ENCODE measurements at places on chromosomes 16 and 17.

DNA sequence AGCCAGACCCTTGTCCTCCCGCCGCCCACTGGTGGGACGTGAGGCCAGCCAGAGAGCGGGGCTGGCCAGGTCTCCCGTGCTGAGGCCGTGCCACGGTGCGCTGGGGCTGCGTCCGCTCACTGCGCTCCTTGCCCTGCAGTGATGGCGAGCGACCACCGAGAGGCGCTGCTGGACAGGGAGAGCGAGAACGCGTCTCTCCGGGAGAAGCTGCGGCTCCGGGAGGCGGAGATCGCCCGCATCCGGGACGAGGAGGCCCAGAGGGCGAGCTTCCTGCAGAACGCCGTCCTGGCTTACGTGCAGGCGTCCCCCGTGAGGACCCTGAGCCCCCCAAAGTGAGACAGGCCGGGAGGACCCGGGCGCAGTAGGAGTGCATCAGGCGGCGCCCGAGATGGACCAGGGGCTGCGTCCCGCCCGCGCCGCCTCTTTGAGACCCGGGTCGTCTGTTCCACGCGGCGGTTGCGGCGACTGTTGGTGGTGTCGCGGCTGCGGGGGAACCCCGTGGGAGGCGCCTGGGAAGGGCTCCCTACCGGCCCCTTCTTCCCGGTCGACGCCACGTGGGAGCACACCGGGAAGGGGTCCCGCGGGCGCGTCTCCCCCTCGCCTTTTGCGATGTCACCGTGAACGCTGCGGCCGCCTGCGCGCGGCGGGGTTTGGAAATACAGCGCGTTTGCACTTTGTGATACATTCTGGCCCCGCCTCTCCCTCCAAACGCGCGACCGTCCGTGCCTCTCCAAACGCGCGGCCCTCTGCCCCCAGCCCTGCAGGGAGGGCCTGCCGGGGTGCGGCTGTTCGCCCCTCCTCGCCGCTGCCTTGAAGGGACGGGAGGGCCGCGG is 792 bp upstream of the RAC3 start:
- no peak overlapping the region for H3K27ac ChIP-seq
- peaks cover 8% of the 10 kb centered on the region for H3K4me1 ChIP-seq
- ATAC-seq, result peak; percentile 83
- peak overlapping the region; percentile 73 for H3K4me3 ChIP-seq
- H3K27me3 ChIP-seq, result no peaks in the 10 kb centered on the region

DNA sequence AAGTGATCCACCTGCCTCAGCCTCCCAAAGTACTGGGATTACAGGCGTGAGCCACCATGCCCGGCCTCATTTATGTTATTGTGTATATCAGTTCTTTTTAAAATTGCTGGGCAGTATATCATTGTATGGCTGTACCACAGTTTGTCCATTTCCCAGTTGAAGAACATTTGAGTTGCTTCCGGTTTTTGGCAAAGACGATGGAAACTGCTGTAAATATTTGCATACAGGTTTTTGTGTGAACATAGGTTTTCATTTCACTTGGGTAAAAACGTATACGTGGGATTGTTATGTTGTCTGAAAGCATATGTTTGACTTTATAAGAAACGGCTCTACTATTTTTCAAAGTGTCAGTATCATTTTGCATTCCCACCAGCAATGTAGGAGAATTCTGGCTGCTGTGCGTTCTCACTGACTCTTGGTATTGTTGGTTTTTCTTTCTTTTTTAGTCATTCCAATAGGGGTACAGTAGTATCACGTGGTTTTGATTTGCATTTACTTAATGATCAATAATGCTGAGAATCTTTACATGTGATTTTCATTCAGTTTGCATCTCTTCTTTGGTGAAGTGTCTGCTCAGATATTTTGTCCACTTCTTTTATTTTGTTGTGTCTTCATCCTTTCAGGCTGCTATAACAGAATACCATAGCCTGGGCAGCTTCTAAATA is 63.2 kb upstream of the GOT2 start:
- ATAC-seq, result no peak
- no peak overlapping the region for H3K27ac ChIP-seq
- H3K36me3 ChIP-seq, result no peaks in the 10 kb centered on the region

DNA sequence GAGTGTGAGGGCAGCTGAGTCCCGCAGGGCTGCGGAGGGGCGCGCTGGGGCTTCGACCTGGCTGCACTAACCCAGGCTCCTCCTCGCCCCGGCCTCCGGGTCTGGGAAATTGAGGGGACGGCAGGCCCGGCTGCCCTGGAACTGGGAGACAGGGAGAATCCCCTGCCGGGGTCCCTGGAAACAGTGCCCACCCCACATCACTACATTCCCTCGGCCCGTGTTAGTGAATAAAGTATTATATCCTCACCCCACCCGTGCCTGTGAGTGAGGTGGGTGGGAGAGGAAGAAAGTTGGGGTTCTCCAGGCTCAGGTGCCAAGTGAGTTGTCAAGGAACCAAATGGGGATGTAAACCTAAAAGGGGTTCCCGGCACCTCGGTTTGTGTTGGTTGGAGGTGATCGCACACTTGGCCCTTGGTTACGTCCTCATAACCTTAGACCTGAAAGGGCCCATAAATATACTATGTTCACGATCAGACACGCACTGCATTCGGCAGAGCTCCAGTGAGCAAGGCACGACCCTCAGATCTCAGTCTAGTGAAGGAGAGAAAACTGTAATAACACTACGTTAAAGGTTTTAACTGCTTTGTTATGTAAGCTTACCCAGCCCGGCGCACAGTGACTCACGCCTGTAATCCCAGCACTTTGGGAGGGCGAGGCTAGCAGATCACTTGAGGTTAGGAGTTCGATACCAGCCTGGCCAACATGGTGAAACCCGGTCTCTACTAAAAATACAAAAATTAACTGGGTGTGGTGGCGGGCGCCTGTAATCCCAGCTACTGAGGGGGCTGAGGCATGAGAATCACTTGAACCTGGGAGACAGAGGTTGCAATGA is 11.2 kb downstream of the ZNF771 start:
- no peaks in the 10 kb centered on the region for H3K27me3 ChIP-seq
- peaks cover 77% of the 10 kb centered on the region for H3K36me3 ChIP-seq
- H3K27ac ChIP-seq, result peak overlapping the region; percentile 36
- H3K4me1 ChIP-seq, result peaks cover 20% of the 10 kb centered on the region

DNA sequence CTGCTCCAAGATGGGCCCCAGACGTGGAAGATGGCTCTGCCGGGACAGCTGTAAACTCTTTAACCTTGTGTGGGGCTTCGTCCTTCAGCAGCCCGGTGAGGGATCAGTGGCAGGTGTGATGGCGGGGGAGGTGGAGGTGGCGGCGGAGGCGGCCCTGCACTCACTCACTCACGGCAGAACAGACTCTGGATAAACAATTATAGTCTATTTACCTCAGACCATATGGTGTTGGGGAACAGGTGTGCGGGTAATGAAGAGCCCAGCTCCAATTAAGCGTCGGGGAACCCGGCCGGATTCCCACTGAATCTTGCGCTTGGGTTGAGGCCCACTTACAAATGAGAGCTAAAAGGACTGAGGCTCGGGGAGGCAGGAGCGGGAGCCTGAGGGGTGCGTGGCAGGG is 104.3 kb upstream of the SDK2 start:
- no peak for ATAC-seq
- H3K36me3 ChIP-seq, result no peaks in the 10 kb centered on the region
- no peaks in the 10 kb centered on the region for H3K4me1 ChIP-seq
- no peak overlapping the region for H3K4me3 ChIP-seq
- H3K27me3 ChIP-seq, result no peaks in the 10 kb centered on the region

DNA sequence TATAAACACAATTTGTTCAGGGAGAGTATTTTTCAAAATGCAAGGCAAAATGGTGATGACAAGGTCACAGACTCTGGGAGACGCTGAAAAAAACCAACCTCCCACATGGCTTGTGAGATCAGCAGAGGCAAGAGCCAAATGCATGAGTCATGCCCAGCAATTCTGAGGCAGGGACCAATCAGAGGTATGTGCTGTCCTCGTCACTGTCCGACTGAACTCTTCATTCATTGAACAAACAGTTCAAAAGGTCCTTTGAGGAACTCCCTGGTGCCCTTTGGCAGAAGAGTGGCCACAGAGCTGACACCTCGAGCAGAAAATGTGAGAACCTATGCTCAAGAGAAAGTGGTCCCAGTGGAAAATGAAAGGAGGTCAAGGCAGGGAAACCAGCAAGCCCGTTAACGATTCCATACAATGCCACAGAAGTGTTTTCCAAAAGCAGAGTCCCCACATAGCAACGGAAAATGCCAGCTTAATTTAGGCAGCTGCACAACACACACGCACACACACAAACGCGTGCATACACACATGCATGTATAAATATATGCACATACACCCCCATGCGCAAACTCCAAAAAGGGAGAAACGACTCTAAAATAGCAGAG is 50.9 kb downstream of the CDH11 start:
- ATAC-seq, result no peak
- H3K36me3 ChIP-seq, result no peaks in the 10 kb centered on the region
- H3K27me3 ChIP-seq, result no peaks in the 10 kb centered on the region
- no peaks in the 10 kb centered on the region for H3K4me1 ChIP-seq
- H3K4me3 ChIP-seq, result no peak overlapping the region
- no peak overlapping the region for H3K27ac ChIP-seq

DNA sequence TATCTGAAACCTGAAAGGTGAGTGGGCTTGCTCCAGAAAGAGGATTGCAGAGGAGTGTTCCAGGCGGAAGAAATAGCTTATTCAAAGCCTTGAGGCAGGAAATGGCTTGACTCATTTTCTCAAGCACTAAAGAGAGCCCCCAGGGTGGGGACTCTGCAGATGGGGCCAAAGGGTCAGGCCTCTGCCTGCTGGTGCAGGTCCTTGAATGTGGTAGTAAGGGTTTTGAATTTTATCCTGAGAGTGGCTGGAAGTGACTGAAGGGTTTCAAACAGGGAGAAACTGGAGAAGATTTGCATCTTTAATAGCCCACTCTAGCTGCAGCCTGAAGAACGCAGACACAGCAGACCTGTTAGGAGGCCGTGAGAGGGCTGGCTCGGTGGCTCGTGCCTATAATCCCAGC is 144.4 kb downstream of the CCT6B start:
- no peak overlapping the region for H3K27ac ChIP-seq
- H3K27me3 ChIP-seq, result peaks cover 8% of the 10 kb centered on the region
- H3K4me3 ChIP-seq, result no peak overlapping the region
- no peak for ATAC-seq
- no peaks in the 10 kb centered on the region for H3K36me3 ChIP-seq

GRCh38 chr17:15886804-15887203 is 58.1 kb upstream of the ADORA2B start:
- H3K36me3 ChIP-seq, result no peaks in the 10 kb centered on the region
- no peak for ATAC-seq
- H3K4me1 ChIP-seq, result peaks cover 12% of the 10 kb centered on the region
- peak overlapping the region; percentile 36 for H3K27ac ChIP-seq

DNA sequence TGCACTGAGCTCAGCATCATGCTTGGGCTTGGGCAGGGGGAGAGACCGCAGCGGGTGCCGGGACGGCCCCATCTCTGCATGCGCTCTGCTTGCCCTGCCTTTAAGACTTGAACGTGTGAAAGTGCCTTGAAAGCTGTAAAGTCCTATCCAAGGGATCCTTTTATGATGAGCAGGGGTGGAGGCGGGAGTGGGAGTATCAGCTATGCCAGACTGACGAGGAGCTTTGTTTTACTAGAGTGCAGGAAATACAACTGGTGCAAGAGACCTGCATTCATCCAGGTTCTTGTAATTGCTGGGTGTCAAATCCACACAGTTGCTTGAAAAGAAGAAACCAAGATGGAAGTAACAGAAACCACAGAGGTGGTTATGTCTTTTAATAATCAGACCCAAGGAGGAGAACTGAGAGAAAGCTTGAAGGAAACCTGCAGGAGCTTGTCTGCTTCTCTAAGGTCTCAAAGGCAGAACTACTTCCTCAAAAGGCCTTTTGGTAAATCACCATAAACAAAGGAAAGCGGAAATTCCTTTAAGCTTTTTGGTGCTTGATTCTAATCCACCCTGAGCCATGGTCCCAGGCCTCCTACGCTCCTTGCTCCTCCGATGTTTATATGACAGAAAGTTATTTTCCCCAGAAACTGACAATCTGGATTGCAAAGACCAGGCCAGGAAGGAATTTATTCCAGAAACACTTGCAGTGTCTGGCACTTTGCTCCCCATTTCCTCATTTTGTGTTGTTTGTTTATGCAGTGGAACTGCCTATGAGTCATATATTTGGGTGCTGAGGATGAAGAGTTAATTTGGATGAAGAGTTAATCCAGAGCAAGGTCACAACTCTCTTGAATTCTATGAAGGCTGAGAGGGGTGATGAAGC is 51.3 kb upstream of the FBXO47 start:
- H3K4me1 ChIP-seq, result peaks cover 10% of the 10 kb centered on the region
- no peaks in the 10 kb centered on the region for H3K27me3 ChIP-seq
- ATAC-seq, result peak; percentile 77
- H3K36me3 ChIP-seq, result no peaks in the 10 kb centered on the region
- no peak overlapping the region for H3K27ac ChIP-seq
- no peak overlapping the region for H3K4me3 ChIP-seq

GRCh38 chr16:86874141-86874540 is 295.8 kb downstream of the FOXL1 start:
- no peak overlapping the region for H3K27ac ChIP-seq
- no peaks in the 10 kb centered on the region for H3K4me1 ChIP-seq
- peaks cover 43% of the 10 kb centered on the region for H3K27me3 ChIP-seq
- H3K36me3 ChIP-seq, result no peaks in the 10 kb centered on the region
- peak; percentile 35 for ATAC-seq

DNA sequence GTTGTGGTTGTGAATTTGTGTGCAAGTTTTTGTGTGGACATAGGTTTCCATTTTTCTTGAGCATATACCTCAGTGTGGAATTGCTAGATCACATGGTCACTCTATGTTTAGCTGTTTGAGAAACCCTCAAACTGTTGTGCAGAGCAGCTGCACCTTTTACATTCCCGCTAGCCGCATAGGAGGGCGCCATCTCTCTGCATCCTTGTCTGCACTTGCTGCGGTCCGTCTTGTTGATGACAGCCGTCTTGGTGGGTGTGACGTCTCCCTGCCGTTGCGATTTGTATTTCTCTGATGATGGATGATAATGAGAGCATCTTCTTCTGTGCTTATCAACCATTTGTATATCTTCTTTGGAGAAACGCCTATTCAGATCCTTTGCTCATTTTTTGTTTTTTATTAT is 25.1 kb upstream of the IL17C start:
- H3K36me3 ChIP-seq, result peaks cover 69% of the 10 kb centered on the region
- H3K4me1 ChIP-seq, result peaks cover 14% of the 10 kb centered on the region
- no peak for ATAC-seq

DNA sequence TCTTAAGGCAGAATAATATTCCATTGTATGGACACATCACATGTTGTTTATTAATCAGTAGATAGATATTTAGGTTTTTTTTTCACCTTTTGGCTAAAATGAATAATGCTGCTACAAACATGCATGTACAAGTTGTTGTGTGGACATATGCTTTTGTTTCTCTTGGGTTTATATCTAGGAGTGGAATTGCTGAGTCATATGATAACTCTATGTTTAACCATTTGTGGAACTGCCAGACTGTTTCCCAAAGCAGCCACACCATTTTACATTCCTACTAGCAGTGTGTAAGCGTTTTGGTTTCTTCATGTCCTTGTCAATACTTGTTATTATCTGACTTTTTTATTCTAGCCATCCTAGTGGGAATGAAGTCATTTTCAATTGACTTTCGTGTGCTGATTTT is 21.3 kb downstream of the CYLD start:
- H3K27me3 ChIP-seq, result no peaks in the 10 kb centered on the region
- no peak for ATAC-seq
- H3K4me3 ChIP-seq, result peak overlapping the region; percentile 75
- H3K4me1 ChIP-seq, result peaks cover 70% of the 10 kb centered on the region

GRCh38 chr16:48602356-48603014 is 7.5 kb downstream of the N4BP1 start:
- peak; percentile 24 for ATAC-seq
- no peaks in the 10 kb centered on the region for H3K27me3 ChIP-seq
- H3K4me1 ChIP-seq, result peaks cover 39% of the 10 kb centered on the region
- peak overlapping the region; percentile 36 for H3K27ac ChIP-seq
- no peaks in the 10 kb centered on the region for H3K36me3 ChIP-seq

- no peak overlapping the region for H3K4me3 ChIP-seq
- no peaks in the 10 kb centered on the region for H3K4me1 ChIP-seq
- no peak for ATAC-seq
- H3K27me3 ChIP-seq, result peaks cover 3% of the 10 kb centered on the region
- no peak overlapping the region for H3K27ac ChIP-seq
Observed at GRCh38 chr16:81752225-81752875, 26.7 kb upstream of the PLCG2 start.

All from activated T-helper 17 cell treated with anti-CD3 and anti-CD28 coated beads, Interleukin-2, amount 50 U/mL, for 72 hours (primary cell).